NCI-H1105 (cell line): ENCODE measurements at places on chromosomes 3 and 15.

DNA sequence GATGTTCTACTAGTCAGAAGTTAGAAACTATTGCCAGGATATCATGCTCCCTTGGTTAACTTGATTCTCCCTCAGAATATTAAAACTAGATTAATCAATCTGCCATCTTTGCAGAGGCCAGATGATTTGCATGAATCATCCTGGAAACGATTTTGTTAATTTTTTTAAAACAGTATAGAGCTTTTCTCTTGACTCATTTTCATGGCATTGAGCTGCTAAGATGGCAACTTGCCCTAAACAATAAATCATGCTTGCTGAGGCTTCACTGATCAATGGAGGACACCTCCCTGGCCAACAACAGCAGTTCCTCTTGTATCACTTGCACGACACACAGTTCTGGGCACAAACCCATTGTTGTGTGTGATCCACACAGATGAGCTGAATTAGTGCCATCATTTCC is 109.1 kb downstream of the COL6A6 start:
- no peak for DNase-seq

- DNase-seq, result no peak
Observed at GRCh38 chr3:178785961-178786360, 249.7 kb downstream of the KCNMB2 start.

DNA sequence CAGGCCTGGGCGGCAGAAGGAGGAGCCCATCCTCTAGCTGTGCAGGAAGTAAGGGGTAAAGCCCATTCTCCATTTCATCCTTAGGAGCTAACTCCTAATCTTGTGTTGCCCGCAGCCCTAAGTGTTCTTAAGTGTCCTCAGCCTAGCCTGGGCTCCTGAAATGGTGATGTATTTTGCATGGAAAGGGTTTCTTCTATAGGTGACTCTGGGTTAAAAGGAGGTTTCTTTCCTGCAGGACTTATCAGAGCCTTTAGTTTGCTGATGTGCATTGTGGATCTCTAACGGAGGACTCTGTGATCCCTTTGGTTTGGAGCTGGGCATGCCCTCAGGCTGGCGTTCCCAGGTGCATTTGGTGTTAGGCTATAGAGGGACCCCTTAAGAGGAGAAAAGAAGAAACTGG is 48.5 kb upstream of the TRPM1 start:
- no peak for DNase-seq

DNA sequence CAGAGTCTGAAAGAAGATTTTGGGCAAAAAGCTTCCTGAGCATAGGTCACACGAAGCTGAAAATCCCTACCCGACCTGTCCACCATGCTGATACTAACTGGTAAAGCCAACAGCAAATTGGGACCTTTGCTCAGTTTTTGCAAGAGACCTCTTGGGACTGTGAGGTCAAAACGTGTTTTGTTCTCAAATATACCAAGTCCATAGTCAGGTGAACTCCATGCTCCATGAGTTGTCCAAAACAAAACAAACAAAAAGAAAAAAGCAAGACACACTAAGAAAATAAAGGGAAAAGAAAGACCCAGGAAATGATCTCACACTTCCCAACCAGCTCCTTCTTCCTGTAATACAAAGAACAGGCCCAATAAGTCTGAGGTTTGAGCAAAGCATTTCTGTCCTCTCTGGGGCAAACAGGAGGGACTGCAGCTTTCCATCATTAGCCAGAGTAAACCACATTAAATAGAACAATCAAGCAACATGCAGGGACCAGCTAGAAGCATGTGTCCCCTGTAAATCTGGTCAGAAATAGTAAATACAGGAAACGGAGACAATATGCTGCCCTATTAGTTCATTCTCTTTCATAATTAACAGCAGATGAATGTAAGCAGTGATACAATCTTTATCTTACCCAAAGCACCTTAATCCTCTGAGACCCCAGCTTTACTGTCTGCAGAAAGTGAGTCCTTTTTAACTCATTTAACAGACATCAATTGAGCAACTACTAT is 125.0 kb upstream of the LIPC start:
- no peak for DNase-seq

DNA sequence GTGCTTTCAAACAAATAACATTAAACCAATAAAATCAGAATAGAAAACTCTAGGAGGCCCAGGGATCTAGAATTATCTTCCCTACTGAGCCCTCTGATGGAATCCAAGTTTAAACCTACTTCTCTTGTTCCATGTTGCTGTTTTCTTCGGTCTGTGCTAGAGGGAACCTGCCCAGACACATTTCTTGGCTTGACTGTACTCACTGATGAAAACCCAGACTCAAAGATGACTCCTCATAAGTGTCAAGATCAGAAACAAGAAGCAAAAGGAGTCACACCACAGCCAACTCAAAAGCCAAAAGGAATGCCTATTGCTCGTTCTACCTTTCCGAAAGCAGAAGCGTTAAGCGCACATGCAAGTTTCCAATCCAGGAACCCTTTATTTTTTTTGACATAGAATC is 31.6 kb downstream of the SCAP start:
- DNase-seq, result no peak

DNA sequence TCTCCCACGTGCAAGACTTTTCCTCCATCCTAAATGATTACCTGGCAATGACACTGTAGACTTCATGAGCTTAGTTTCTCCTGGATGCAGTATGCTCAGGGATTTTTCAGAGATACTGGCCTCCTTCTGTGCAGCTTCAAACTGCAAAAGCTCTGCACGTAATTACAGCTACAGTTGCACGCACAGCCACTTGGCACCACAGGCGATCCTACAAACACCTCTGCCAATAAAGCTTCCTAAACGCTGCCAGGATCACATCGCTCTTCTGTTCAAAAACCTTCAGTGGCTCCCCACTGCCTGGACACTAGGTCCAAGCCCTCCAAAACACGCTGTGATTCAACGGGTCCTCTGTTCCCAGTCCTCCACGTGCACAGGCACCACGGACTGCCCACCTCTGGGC is 49.5 kb downstream of the NUP210 start:
- no peak for DNase-seq

GRCh38 chr3:115508562-115508961 is 114.7 kb upstream of the GAP43 start:
- no peak for DNase-seq

GRCh38 chr3:107329088-107329487 is 48.2 kb upstream of the CCDC54 start:
- DNase-seq, result no peak
